Stimulated activated naive CD8-positive, alpha-beta T cell treated with anti-CD3 and anti-CD28 coated beads, Interleukin-15, Interleukin-2, amounts not matched to agents 100 U/mL and 50 U/mL, for 24 hours (primary cell): ENCODE measurements at places on chromosomes 5 and 9.

- DNase-seq, result no peak
Measured at GRCh38 chr5:149150457-149150856, 9.2 kb downstream of the ABLIM3 start.

DNA sequence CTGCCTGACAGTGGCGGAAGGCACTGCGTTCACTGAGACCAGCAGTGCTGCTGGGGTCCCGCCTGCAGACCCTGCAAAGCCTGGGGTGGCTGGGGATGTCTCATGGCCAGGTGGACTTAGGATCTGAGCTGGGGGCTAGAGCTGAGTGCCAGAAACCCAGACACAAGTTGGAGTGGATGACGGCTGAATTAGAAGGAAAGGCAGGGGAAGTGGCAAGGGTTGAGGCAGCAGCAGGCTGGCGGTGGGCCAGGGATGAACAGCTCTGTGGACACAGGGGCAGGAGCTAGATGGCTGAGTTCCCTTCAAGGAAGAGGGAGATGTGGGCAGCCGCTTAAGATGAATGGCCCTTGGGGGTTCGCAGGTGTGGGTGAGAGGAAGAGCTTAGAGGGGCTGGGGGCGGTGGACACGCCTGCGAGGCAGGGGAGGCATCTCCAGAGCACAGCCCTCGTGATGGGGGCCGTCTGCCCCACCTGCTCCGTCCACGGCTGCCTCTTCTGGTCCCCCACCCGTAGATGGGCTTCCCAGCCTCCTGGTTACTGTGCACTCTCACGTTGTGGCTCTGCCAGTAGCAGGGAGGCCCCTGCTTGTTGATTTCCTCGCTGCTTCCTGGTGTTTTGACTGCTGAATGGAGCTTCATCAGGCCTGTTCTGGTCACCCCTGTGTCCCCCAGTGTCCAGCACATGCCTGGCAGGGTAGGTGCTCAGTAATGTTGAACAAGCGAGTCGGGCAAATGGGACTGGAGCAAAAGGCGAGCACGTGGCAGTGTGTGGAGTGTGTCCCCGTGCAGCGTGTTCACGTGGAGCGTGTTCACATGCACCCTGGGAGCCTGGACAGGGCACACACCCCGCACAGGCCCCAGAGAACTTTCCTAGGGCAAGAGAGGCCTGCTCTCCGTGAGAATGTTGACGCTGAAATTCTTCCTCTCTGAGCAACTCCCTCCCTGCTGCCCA is 168.2 kb downstream of the CACNA1B start:
- no peak for DNase-seq

GRCh38 chr9:93593144-93593658 is 16.8 kb downstream of the PHF2 start:
- DNase-seq, result no peak

GRCh38 chr5:114311968-114312367 is 49.9 kb upstream of the KCNN2 start:
- DNase-seq, result no peak

DNA sequence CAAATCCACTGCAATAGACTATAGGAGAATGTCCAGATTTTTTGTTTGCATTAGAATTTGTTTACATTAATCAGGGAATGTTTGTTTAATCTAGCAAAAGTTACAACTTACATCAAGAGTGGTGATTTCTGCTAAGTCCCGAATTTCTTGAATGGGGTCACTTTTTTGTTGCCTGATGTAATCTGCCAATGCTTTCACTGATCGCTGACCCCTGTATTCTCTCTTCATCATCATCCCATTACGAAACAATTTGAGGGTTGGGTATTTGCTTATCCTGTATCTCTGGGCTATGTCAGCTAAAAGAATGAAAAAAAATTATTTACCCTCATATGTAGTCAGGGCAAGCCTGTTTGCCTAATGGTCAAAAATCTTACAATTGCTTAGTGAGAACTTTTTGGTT is 76.9 kb downstream of the ERP44 start:
- no peak for DNase-seq

DNA sequence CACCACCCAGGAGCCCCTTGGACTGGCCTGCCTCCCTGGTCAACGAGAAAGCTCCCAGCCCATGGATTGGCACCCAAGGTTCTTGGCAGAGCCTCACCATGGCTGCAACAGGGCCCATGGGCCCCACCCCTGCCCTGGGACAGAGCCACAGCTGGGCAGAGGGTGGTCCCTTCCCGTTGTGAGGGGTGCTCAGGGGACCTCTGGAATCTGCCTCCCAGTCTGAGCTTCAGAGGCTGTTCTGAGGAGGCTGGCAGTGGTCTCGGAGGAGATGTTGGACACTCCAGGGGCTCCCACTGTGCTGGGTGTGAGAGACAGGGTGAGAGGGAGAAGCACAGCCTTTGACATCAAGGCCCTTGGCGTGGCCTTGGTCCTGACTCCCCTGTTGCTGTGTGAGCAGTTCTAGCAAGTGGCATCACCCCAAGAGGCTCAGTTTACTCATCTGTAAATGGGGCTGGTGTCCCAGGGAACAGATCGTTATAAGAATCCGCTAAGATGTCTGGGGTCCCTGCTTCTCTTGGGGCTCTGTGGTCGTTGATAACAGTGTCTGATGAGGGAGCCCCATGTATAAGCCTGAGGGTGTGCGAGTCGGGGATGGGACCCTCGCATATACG is 33.0 kb downstream of the LHX3 start:
- no peak for DNase-seq

DNA sequence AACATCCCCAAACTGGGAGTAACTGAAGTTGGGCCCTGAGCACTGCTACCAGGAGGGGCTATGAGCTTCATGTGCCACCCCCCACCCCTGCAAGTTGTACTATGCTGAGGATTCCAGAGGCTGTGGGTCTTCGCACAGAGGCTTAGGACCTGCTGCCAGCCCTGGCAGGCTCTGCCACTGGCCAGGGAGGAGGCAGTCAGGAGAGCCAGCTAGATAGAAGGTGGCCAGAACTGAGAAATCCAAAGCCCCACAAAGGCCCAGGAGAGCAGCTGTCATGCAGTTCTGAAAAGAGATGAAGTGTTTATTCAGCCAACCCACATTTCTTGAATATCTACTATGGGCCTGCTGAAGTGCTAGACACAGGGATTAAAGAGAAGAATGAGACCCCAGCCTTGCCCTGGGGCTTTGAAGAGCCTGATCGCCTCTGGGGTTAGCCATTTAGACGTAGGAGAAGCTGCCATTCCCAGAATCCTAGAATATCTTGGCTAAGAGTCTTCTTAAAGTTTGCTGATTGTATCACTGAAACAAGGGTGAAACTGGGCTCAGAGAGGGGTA is 1.4 kb downstream of the ALAD start:
- no peak for DNase-seq
